Amniotic stem cell (primary cell): ENCODE measurements at places on chromosomes 12 and 14.

GRCh38 chr14:90427848-90428426 lies 31.1 kb downstream of the CALM1 start:
- DNase-seq: no peak

DNA sequence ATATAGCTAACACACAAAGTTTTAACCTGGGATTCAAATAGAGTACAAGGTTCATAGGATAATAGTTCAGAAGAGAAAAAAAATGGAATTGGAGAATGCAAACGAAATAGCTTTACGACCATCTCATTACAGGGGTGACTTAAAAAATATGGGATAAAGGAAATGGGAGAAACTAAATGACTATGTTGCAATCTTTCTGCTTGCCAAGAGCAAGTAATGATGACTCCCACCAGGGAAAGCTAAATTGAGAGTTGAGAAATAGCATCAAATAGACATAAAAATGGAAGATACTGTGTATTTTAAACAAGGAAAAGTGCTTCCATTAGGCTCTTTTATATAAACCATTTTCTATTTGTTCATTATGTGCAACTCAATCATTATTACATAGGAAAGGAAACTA lies 155.7 kb upstream of the ATXN7L3B start:
- DNase-seq: no peak

DNA sequence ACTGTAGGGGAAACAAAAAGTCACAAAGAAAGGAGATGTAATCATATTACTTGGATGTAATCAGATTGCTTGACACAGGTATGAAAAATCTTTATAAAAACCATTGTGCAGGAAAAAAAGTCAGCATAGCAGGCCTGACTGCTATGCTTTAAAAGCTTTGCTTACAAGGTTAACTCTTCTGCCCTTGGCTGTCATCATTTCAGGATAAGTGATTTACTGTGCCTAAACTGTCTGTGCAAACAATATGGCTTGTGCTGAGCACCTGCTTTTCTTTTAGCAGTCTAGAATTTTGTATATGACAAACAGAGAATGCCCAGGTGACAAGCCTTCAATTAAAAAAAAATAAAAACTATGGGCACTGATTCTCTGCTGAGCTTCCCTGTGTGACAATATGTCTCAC lies 63.8 kb upstream of the PLEKHG7 start:
- DNase-seq: no peak

GRCh38 chr14:95500772-95501401 lies 15.6 kb downstream of the SYNE3 start:
- DNase-seq: peak; percentile 83

GRCh38 chr12:104721039-104721405 lies 237.1 kb downstream of the SLC41A2 start:
- DNase-seq: no peak

DNA sequence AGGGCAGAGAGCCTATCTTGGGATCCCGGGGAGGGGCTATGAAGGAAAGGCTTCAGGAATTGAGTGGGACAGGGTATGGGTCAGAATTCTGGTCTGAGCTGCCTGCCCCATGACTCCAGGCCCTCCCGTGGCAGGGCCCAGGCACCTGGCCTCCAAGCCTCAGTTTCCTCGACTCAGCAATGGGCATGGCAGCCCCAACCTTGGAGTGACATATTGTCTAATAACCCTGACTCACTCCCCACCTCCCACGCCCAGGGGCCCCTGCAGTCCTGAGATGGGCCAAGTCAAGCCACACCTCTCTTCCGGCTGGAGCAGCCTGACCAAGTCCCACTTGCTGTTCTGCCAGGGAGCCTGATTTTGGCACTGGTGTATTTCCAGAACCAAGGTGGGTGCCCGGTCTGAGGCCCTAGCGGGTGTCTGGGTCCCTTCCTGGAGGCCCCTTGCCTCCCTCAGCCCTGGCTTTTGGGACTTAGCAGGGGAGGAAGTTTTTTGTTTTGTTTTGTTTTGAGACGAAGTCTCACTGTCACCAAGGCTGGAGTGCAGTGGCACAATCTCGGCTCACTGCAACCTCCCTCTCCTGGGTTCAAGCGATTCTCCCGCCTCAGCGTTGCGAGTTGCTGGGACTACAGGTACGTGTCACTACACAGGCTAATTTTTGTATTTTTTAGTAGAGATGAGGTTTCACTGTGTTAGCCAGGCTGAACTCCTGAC lies 40.3 kb upstream of the RCOR1 start:
- no peak for DNase-seq

DNA sequence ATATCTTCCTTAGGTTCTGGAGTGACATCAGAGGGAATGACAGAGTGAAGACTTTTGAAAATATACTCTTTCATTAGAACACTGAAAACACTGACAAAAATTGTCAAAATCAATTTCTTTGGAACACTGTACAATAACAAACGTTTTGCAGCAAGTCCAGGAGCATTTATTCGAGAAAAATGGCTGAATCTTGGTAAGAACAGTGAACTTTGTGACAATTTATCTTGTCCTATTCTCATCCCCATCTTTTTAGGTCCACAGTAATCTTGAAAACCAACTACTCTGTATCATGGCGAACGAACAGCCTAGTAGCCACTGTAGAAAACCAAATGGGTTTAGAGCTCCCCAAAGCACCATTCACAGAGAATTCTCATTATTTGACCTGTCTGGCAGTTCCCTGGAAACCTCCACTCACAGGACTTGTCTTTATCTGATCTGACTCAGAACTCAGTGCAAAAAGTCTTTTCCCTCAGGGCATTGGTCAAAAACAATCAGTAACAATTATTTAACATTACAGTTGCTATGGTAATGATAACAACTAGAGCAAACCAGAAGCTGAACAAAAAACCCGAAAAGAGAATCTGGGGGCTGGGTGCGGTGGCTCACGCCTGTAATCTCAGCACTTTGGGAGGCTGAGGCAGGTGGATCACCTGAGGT lies 20.3 kb upstream of the PPP2R5E start:
- peak; percentile 53 for DNase-seq

DNA sequence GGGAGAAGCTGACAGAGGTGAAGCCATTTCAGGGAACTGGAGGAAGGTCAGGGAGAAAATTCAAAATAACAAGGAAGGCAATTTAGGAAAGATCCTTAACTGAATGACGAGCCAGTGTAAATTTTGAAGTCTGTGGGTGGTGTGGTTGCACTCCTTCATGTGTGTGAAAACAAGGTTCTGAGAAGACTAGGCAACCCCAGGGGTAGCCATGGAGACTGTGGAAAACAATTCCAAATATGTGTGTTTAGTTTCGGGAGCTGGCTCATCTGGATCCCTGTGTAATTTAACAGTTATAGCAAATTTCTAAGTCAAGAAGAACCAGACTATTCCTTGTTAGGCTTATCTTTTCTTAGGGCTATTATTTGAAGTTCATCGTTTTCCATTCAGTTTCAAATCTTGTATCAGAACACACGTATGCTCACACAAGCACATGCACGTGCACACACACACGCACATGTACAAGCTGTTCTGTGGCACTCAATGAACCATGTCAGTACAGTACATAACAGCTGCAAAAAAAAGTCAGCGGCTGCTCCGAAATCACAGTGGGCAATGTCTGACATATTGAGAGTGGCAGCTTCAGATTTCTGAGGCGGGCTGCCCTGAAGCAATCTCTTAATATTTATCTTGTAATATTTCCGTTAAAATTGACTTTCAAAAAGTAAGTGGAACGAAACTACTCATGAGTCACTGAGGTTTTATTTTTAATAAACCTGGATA lies 411.2 kb downstream of the AEBP2 start:
- no peak for DNase-seq

DNA sequence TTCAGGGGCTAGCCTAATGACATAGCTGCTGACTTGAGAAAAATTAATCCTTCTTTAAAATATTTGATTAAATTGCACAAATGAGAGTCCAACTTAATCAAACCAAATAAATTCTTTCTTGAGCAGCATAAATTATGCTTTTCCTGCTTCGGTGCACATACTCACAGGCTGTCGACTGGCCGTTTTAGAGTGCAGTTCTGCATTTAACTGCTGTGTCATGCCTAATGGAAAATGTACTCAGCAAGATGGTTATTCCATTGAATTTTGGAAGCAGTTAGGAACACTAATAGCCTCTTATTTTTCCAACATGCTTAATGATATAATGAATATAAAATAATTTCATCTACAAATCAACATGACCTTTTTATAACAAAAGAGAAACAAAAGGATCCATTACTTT lies 266.1 kb upstream of the LRIG3 start:
- DNase-seq: no peak

- DNase-seq: no peak
These were observed 460.8 kb downstream of the TMEM117 start for GRCh38 chr12:44296624-44297197.

DNA sequence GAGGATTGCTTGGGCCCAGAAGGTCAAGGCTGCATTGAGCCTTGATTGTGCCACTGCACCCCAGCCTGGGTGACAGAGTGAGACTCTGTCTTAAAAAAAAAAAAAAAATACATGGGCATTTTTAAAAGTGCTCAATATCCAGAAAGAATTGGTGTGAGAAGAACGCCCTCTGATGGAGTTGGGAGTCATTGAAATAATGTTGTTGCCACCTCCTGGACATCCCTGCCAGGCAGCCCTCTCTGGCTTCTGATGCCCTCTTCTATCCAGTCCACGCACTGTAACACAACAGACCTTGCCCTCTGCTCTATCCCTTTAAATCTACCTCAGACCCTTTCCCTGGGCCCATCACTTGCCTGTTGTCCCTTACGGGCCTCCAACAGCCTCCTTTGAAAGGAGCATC lies 4.9 kb downstream of the PTGDR start:
- no peak for DNase-seq

- DNase-seq: no peak
These were observed 25.1 kb downstream of the FGFR1OP2 start for GRCh38 chr12:26963413-26963812.

GRCh38 chr14:68828698-68829097 lies 35.8 kb upstream of the ZFP36L1 start:
- DNase-seq: no peak

DNA sequence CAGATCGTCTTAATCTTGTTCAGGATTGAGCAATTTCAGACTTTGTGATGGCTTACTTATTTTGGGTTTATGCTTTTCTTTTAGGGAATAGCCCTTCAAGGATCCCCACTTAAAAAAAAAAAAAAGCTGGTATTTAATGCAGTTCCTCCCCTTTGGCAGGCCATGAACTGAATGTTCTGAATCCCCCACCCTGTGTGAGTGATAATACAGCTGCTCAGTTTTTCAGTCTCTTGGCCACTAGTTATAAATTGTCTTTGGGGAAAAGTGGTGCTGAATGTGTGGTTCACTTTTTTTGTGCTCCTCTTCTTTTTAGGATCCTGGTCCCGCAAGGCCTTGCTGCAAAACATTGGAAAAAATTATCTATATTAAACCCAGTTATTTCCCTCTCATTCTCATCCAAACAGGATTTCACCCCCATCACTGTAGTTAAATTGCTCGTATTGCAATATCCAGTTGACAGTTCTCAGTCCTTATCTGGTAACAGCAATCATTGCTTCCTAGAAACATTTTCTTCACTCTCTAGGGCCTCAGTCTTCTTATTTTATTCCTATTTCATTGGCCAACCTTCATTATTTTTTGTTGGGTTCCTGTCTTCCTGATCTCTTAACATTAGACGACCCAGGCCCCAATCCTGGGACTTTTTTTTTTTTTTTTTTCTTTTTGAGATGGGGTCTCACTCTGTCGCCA lies 73.1 kb upstream of the PAWR start:
- DNase-seq: no peak

DNA sequence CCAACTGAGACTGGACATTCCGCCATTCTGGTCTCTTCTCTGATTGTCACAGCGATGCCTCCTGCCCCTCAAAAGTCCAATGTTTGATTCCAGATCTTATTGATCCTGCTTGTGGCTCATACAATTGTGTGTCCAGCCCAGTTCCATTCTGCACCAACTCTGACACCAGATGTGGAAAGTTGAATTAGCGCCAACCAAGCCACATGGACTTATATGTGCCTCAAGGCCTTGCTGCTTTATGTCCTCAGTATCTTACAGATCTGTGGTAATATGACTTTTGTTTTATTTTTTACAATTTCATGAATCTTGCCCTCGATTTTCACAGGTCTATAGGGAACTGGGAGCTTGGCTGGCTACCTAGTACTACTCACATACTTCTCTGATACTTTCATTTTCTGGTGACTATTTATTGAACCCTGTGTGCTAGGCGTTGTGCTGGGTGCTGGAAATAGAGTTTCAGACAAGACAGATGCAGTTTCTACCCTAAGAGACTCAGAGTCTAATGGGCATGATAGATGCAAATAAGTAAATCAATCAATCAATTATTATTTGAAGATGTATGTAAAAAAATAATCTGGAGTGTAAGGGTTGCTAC lies 472.0 kb downstream of the TMTC2 start:
- no peak for DNase-seq

DNA sequence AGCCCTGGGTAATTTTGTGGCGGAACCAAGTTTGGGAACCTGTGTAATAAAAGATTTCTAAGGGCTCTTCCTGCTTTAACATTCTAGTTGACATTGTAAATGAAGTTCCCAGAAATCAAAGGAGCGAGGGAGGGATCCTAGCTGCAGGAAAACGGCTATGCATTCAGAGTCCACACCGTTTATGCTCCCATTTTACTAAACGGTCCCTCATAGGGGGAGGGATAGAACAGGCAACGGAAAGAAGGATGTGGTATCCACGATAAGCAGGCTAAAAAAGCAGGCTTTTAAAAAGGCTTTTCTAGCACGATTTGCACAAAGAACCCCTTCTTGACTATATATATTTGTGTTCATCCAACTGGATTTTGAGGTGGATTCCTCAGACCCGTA lies 559 bp downstream of the SYNJ2BP start:
- no peak for DNase-seq

- no peak for DNase-seq
These were observed 14.4 kb upstream of the TUNAR start for GRCh38 chr14:95862243-95862642.

DNA sequence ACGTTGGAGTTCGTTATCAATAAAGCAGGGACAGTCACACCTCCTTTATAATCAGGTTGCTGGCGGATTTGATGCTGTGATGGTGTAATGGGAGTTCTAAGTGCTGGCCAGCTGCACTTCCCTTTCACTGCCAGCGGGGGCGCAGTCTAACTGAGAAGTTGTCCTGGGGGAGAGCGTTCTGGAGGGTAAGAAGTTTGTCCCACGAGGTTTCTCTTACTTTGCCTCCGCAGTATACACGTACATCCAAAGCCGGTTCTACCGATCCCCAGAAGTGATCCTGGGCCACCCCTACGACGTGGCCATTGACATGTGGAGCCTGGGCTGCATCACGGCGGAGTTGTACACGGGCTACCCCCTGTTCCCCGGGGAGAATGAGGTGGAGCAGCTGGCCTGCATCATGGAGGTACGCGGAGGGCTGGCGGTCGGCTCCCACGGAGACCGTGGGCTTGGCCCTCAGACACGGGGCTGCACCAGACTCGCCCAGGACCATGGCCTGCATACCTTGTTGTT lies 42.7 kb downstream of the DYRK4 start:
- peak; percentile 74 for DNase-seq
